ENCODE measurements at places on chromosomes 6 and 20.

DNA sequence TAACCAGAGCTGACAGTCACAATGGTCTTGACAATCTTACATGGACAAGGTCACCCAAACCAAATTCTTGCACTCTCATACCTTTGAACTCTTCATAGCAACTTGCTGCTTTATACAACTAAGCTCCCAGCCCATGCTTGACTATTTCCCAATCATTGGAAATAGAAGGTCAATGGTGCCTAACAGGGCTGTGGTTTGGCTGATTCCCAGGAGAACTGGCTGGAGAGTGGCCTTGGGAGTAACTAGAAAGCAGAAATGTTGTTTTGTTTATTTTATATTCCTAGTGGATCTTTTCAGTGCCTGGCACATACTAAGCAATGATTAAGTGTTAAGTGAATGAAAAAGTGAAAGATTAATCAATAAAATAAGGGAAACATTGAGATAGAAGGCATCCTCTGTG lies 3.0 kb downstream of the SPINT4 start:
- DNase-seq = no peak

DNA sequence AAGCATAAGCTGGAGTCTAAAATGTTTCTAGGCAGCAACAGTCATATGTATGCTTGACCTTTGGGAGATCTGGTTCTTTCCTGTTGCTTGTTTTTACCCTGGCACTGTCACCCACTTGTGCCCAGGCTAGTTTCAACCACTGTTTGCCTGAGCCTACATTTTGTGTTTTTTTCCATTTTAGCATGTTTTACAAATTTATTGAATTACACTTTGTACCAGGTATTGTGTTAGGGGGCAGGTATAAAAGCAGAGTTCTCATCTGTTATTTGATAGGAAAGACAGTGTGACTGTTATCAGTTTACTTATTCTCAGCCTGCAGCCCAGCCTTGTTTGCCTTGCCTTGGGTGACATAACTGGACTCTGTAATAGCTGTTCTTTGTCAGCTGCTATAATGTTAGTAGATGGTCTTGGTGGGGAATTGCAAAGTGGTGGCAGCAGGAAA lies 147.0 kb downstream of the CDKAL1 start:
- no peak for DNase-seq

DNA sequence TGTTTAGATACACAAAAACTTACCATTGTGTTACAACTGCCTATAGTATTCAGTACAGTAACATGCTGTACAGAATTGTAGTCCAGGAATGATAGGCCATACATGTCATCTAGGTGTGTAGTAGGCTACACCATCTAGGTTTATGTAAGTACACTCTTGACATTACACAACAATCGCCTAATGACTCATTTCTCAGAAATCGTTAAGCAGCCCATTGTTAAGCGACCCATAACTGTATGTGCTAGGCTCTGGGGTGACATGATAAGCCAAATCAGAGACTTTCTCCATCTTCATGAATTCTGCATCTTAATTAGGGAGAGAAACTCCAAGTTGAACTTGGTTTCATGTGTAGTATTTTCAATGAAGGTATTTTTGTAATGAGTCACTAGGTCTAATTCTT lies 17.2 kb downstream of the STK35 start:
- DNase-seq = no peak

DNA sequence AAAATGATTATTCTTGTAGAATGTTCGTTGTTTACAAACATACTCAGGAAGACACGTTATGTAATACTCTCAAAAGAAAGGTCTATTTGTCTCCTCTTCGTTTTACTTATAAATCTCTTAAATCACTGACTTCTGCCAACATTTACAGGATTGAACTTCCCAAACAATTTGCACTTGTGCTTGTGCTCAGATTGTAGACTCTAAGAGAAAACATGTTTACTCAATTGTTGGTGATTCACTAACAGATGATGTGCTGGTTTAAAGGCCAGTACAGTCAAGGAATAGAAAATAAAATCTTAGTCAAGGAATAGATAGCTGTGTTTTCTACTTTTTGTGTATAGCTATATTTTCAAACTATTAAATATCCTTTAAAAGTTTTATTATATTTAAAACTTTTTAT lies 172.8 kb downstream of the GJA1 start:
- DNase-seq = no peak

- DNase-seq = no peak
These were observed 165.2 kb upstream of the CST7 start for GRCh38 chr20:24783631-24784492.

- DNase-seq = no peak
These were observed 51.9 kb upstream of the MARCKS start for GRCh38 chr6:113805173-113805790.

GRCh38 chr6:132399376-132400074 lies 1.8 kb downstream of the MOXD1 start:
- DNase-seq = no peak

- DNase-seq = no peak
These were observed 70.2 kb downstream of the BLOC1S5 start for GRCh38 chr6:7993952-7994351.

DNA sequence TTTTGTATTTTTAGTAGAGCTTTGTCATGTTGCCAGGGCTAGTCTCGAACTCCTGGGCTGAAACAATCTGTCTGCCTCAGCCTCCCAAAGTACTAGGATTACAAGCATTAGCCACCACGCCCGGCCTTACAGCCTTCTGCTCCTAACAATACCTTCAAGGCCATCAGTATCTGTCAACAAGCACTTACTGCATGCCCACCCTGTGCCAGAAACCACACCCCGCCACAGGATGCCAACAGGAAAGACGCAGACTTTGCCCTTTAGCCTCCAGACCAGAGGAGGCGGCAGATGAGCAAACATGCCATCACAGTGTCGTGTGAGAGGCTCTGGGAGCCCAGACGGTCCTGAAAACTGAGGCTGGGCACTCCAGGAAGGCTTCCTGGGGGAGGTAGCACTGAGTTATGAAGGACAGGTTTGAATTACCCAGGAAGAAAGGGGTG lies 34.7 kb upstream of the TGM3 start:
- DNase-seq = no peak

- DNase-seq = no peak
These were observed 99.9 kb upstream of the MYLIP start for GRCh38 chr6:16028966-16029365.

All from activated T-cell treated with anti-CD3 and anti-CD28 coated beads, Interleukin-2, amount 50 U/mL, for 48 hours (primary cell).